ENCODE measurements at places on chromosomes 16 and 17. TPM values are rescaled to one million over a fixed set of nuclear protein-coding genes. Genes with fewer than 3 reads are reported as not detected.
A peak's percentile ranks its signal among the peaks of the same experiment; 100 is the strongest.

Gene KRTAP3-1
- total RNA-seq, result not detected

Gene KCNJ12
- total RNA-seq, result 0.48 TPM

DNA sequence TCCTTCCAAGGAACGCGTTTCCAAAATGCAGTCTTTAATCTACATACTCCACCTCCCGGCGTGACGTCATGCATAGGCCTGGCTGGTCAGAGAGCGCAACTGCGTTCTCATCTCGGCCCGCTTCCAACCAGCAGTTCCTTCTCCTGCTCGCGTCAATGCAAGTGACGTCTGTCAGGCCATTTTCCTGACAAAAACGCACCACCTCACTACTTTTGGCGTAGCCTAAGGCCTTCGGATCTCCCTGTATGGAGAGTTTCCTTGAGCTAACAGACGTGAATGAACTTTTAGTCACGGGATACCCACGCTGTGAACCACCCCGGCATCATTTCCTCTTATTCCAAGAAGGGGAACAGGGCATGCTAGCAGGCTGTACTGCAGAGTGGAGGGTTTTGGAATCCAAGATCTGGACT, 25.0 kb downstream of the TEX14 start:
- peak; percentile 100 for DNase-seq

DNA sequence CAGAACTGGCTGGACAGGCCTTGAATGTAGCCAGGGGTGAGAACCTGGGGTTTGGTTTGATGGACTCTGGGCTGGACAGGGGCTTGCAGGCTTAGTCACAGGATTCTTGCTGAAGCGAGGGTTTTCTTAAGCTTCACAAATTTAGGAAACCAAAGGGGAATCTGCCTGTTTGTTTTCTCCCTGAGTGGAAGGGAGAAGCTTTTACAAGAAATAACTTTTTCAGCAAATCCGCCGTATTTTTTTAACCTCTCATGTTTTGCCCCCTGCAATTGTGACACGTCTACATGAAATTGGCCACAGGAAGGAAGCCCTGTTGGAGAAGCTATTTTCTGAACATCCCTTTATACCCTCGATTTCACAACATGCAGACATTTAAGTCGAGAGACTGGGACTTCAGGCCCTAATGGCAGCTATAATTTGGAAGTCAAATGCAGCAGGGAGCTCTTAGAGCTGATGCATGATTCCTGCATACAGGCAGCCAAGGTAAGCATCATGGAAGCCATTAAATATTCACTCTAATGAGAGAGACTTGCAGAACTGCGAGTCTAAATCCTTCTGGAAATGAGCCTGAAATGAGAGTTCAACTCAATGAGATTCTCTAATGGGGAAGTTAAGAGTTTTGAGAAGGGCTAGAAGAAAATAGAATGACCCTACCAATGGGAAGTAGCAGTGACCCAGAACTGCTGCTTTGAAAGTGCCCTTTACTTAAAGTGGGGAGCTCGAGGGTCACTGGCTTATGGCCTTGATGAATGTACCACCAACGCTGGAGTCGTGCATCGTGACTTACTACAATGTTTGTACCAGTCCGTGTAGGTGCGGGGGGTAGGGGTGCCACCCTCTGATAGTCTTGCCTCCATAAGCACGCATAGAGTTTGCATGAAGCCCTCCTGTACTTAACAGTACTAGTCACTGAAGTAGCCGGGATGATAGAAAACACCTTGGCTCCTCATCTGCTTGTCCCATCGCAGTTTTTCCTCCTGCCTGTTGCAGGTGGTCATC, 45.1 kb upstream of the IRF8 start:
- DNase-seq, result no peak

DNA sequence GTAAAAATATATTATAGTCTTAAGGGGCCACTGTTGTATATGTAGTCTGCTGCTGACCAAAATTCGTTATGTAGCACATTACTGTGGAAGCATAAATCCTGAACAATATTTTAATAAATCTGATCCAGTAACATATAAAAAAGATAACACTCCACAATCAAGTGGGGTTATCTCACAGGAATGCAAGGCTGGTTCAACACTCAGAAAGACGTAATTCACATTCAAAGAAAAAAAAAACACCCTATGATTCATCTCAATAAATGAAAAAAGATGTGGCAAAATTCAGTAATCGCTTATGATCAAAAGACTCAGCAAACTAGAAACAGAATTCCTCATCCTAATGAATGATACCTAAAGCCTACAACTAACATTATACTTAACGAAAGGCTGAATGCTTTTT, 47.8 kb downstream of the CREBBP start:
- DNase-seq, result no peak

GRCh38 chr17:60724647-60725046, 47.0 kb downstream of the BCAS3 start:
- no peak for DNase-seq

- no peak for DNase-seq
These were observed 5.2 kb upstream of the CDC42EP4 start for GRCh38 chr17:73316919-73317505.

GRCh38 chr17:4673169-4673568, 30.8 kb downstream of the PELP1 start:
- no peak for DNase-seq

DNA sequence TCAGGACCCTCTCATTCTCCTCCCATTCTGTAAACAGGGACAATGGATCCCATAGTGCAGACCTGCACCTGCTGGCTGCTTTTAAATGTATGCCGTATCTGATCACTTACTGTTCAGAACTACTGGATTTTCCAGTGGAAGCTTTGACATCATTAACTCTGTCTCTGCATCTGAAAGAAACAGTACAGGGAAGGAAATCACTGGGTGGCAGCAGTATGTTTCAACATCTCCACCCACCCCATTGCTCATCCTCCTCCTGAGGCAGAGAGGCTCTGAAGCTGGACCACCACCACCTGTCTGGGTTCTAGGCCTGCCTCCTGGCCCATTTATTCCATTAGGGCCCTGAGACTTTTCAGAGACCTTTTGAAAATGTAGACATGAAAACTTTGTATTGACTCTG, 2.6 kb downstream of the CCL15 start:
- no peak for DNase-seq

GRCh38 chr17:45345246-45345553, 28.4 kb upstream of the MAP3K14 start:
- no peak for DNase-seq

DNA sequence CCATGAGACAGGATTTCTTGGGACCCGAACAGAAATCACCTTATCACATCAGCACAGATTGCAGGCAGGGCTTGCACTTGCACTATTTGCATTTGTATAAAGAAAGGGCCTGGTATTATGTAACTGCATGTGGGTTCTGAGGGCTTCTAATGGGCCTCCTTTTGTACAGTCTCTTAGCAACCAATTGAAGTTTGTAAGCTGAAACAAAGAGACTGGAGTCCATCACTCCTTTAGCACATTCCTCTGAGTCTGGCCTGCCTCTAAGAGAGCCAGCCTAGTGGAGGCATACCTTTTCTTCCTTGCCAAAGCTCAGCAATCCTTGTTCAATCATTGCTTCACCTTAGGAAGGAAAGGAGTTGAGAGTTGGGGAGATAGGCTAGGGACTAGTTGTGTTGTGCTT, 387.1 kb downstream of the XYLT1 start:
- no peak for DNase-seq

DNA sequence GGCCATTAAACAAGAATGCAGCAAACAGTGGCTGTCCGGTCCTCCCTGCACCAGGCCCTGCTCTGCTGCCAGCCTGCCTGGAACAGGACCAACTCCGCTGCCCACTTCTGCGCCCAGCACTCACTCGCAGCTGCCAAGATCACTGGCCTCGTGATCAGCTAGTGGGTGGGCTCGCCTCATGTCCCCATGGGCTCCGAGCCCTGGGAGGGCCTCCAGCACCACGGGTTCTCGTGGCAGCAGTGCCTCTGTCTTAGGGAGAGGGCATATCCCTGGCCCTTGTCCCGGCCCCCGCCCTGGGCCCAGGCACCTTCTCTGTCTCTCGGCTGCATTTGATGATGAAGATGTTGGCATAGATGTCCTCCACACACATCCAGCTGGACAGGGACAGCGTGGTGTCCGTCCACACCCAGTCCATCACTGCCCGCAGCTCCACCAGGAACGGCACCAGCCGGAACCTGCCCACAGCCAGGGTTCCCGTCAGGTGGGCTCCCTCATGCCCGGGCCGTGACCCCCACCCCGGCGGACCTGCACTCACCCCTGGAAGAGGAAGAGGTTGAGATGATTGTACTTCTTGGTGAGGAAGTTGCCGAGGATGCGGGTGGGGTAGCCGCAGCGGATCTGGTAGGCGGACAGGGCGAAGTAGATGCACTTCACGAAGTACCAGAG, 13.1 kb downstream of the CTU2 start:
- no peak for DNase-seq

GRCh38 chr17:43917348-43918025, 10.2 kb upstream of the MPP2 start:
- no peak for DNase-seq
